ENCODE measurements at places on chromosomes 7 and 10. TPM values are rescaled to one million over a fixed set of nuclear protein-coding genes. Genes with fewer than 3 reads are reported as not detected.

DNA sequence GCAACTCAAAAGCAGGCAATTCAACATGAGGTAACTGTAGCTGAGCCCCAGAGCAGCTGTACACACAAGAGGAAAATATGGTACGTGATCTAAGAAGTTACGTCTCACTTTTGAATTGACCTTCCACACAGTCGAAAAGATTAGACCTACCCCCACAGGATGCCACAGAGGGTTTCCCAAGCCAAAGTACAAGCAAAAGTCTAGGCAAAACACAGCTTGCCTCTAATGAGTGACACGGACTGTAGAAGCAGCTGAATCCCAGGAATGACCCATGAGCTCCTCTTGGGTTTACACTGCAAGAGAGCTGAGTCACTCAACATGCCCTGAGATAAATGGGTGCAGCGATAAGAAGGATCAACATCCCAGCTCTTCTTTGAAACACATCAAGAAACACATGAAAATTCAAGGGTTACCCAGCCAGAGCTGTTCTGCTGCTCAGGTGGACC, 9.8 kb downstream of the CREB3L2 start:
- DNase-seq, result no peak

DNA sequence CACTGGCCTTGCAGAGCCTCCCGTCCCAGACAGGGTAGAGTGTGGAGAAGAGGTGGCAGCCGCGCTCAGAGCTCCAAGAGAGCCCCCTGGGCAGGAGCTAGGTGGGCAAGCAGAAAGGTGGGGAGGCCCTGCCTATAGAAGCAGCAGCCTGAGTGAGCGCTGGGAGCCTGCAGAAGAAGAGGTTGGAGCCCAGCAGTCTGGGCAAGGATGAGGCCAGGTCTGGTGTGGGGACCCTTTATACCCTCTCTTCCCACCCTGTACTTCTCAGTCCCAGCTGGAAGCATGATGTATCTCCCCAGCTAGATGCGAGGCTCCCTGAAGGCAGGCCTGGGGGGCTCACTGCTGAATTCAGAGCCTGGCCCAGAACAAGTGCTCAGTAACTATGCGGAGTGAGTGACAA, 44.5 kb upstream of the ZMIZ1 start:
- DNase-seq, result no peak

DNA sequence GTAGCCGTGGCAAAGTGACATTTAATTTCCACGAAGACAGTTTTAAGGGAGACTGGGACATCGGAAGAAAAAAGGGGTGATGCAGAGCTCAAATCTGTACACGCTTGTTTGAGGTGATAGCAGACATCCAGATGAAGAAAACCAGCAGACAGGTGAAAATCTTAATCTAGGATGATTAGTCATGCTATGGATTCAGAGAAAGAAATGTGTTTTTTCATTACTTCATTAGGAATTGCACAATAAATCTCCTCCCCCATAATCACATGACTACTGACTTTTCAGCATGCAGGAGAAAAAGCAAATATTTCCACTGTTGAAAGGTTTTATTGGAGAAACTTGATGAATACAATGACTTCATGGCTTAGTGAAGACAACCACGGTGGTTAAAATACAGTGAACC, 2.5 kb downstream of the NUDT5 start:
- no peak for DNase-seq

DNA sequence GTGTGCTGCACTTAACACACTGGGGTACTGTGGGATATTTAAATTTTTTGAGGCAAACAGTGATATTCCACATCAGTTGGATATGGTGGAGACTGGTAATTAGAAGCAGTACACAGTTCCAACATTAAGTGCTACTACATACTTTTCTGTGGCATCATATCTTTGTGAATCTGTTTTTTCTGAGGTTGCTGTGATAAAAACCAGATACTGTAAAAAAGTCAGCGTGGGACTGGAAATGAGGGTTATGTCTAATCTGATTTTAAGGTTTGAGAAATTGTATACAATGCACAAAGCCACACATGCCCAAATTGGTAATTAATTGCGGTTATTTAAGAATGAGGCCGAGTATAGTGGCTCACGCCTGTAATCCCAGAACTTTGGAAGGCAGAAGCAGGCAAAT, 41.2 kb downstream of the TBC1D12 start:
- DNase-seq, result no peak

- no peak for DNase-seq
Observed at GRCh38 chr7:112350585-112350984, 99.7 kb upstream of the IFRD1 start.

ANKRD61 gene
- total RNA-seq, result 0.18 TPM

IQUB gene
- total RNA-seq, result 0.59 TPM

CLRN3 gene
- not detected for total RNA-seq
